ENCODE measurements at places on chromosomes 1 and 21. TPM values are rescaled to one million over a fixed set of nuclear protein-coding genes. Genes with fewer than 3 reads are reported as not detected.
A peak's percentile ranks its signal among the peaks of the same experiment; 100 is the strongest.

DNA sequence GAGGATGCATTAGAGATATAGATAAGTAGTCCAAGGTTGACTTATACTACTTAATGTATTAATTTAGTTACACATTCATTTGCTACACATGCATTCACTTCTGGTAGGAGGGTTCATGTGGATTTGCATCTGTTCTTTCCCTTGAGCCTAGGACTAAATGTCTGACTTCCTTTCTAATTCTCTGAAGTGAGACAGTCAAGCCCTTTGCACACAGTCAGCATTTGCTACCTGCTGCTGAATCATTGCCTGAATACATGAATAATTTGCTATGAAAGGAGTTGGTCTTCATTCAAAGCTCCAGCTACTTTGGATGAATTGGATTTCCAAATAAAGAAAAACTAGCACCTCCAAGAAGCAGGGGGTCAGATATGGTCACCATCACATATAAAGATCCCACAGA is 154.8 kb upstream of the DAB1 start:
- no peak for DNase-seq

DNA sequence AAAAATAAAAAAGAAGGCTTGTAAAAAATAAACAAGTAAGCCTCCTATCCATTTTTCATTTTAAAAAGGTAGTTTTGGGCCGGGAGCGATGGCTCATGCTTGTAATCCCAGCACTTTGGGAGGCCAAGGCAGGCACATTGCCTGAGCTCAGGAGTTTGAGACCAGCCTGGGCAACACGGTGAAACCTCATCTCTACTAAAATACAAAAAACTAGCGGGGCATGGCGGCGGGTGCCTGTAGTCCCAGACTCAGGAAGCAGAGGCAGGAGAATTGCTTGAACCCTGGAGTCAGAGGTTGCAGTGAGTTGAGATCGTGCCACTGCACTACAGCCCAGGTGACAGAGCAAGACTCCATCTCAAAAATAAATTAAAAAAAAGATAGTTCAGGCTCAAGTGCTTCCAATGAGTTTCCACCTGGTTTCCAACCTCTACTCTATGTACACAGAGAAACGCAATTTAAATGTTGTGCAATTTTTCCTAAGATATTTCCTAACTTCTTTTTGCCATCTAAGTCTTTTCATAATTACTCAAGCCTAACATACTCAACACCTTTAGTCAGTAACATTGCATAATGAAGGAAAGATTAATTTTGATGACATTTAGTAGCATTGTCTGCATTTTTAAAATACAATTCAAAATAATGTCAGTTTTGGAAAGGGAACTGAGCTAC is 106.3 kb downstream of the KCNT2 start:
- DNase-seq: no peak

GRCh38 chr1:201229771-201230635 is 39.4 kb downstream of the IGFN1 start:
- peak; percentile 53 for DNase-seq

DNA sequence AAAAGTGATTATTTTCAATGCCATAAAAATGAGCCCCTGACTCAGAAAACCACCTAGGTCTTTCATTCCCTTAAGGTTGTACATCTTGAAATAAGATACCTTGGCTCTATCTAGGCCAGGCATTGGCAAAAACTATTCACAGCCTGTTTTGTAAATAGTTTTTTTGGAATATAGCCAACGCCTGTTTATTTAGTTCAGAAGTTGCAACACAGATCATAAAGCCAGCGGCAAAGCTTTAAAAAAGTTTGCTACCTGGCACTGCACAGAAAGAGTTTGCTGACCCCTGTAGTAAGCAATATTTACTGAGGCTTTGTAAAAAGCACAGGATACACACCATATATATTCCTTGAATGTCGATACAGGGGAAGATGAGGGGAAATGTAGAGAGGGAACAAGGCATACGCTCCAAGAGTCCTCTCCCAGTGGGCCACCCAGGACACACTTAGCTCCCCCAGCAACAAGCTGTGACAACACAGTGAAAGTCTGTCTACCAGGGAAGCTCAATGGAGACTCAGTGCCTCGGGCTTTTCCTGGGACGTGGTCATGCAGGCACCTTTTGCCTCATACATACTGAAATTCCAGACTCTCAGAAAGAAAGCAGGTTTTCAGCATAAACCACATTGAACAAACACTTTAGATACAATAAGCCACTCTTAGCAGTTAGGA is 20.5 kb downstream of the TARBP1 start:
- no peak for DNase-seq

DNA sequence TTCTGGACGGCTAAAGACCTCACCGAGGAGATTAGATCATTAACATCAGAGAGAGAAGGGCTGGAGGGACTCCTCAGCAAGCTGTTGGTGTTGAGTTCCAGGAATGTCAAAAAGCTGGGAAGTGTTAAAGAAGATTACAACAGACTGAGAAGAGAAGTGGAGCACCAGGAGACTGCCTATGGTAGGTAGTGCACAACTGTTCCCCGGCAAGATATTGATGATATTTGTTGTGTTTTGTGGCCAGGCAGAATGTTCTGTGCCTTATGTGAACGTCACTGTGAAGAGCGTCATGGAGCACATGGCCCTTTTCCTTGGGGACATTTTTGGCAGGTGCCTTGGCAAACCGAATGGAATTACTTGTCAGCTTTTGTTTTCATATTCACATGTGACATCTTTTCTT is 191.7 kb downstream of the DISC1 start:
- DNase-seq: no peak

CLCA4 gene
- not detected for total RNA-seq

MXRA8 gene
- 139 TPM for total RNA-seq

ATP1A2 gene
- 3.5 TPM for total RNA-seq

AQP10 gene
- not detected for total RNA-seq
